Transverse colon (tissue), 4 donors: ENCODE measurements at places on chromosomes 3 and 15. TPM values are rescaled to one million over a fixed set of nuclear protein-coding genes. Genes with fewer than 3 reads are reported as not detected.
A peak's percentile ranks its signal among the peaks of the same experiment; 100 is the strongest.

GRCh38 chr3:177421481-177421785, 224.2 kb upstream of the TBL1XR1 start:
- H3K4me3 ChIP-seq, result no peak overlapping the region
- peak overlapping the region; percentile 11 for H3K27ac ChIP-seq
- H3K36me3 ChIP-seq, result no peaks in the 10 kb centered on the region
- DNase-seq, result no peak
- H3K27me3 ChIP-seq, result no peaks in the 10 kb centered on the region
- H3K4me1 ChIP-seq, result no peaks in the 10 kb centered on the region

- H3K27me3 ChIP-seq, result no peaks in the 10 kb centered on the region
- no peak overlapping the region for H3K4me3 ChIP-seq
- H3K36me3 ChIP-seq, result no peaks in the 10 kb centered on the region
- no peak for DNase-seq
- no peaks in the 10 kb centered on the region for H3K4me1 ChIP-seq
- H3K27ac ChIP-seq, result no peak overlapping the region
Observed at GRCh38 chr3:162171970-162172369, 675.4 kb downstream of the OTOL1 start.

DNA sequence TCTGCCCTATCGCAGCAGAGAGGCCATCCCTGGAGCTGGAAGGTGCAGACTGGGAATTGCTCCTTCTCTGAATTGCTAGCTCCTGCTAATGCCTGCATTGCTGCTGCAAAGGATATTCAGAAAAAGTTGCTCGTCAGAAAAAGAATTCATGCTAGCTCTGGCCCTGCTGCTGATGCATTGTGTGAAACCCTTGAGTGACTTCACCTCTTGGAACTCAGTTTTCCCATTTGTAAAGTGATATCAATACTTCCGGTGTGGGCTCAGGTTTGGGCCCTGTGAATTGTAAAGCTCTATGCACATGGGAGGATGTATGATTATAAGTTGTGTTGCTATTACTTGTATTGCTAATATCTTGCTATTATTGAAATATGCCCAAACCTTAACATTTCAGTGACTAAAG, 11.4 kb downstream of the SQOR start:
- peak overlapping the region; percentile 97 for H3K27ac ChIP-seq

DNA sequence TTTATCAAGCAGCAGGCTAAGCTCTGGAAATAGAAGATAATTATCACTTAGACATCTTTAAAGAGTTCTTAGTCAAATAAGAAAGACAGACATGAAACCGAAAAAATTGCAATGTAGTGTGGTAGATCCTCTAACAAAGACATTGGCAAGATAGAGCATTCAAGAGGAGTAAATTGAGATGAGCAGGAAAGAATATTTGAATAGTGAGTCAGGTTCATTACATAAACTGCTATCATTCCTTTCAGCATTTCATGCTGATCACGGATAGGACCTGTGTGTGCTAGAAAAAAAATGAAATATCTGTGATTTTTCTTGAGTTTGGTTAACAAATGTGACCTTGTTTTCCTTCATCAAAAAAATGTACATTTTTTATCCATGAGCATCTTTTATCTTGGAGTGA, 460.9 kb downstream of the OTOL1 start:
- H3K27ac ChIP-seq, result no peak overlapping the region
- no peaks in the 10 kb centered on the region for H3K27me3 ChIP-seq
- H3K4me1 ChIP-seq, result no peaks in the 10 kb centered on the region

The SHC4 gene
- 0.96 TPM for total RNA-seq

The ATP13A4 gene
- 8.2 TPM for total RNA-seq

The THRB gene
- 52.4 TPM for total RNA-seq

The SCAANT1 gene
- not detected for total RNA-seq

The NRROS gene
- total RNA-seq, result 2.5 TPM

The CYP1A1 gene
- 0.55 TPM for total RNA-seq
